Fibroblast of upper back skin (primary cell): ENCODE measurements at places on chromosomes 12 and 14.

- no peak for DNase-seq
Measured at GRCh38 chr12:85549640-85550039, 269.6 kb downstream of the ALX1 start.

DNA sequence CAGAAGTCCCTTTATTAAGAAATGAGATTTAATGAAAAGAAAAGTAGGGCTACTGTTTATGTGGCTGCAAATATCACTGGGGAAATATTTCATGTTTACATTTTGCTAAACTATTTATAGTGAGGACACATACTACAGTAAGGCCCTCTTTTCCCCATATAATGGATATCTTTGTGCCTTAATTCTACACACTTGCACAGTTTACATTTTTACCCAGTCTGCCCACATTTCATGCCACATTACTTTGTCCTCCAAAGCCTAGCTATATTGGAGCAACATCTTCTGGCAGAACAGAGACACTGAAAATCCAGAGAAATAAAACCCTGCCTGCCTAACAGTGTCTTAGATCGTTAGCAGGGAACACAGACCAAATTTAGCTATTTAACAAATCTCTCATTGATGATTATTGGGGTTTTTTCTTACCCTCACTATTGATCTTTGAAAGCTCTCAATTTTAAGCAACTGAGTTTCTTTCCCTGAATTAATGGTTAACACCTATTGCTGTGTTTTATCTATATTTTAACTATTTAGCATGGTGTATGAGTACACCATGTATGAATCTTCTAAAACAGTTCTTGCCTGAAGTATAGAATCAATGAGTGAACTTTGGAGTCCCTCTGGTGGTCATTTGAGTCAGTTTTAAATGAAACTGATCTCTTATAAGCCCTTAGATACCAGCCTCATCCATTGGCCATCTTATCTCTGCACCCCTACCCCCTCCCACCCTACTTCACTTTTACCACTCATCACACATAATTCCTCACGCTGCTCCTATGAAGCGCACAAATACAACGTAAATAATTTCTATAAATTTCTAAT, 170.2 kb downstream of the BCAT1 start:
- peak; percentile 63 for DNase-seq

DNA sequence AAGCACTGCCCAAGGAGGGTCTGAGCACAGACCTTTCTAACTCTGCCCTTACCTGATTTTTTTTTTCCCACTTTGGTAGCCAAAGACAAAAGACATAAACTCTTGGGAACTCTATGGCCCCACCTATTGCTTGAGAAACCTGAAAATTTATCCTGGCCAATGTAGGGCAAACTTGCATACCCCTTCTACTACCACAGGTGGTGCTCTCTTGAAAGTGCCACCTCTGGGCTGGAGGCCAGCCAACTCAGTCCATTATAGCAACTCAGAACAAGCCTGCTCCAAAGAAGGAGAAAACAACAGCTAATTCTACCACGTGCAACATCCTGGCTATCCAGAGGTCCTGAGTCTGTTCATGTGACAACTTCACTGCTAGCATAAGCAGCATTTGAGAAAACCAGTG, 55.7 kb upstream of the ABCD2 start:
- no peak for DNase-seq

- DNase-seq = no peak
Measured at GRCh38 chr12:92605621-92606170, 97.1 kb upstream of the PLEKHG7 start.

DNA sequence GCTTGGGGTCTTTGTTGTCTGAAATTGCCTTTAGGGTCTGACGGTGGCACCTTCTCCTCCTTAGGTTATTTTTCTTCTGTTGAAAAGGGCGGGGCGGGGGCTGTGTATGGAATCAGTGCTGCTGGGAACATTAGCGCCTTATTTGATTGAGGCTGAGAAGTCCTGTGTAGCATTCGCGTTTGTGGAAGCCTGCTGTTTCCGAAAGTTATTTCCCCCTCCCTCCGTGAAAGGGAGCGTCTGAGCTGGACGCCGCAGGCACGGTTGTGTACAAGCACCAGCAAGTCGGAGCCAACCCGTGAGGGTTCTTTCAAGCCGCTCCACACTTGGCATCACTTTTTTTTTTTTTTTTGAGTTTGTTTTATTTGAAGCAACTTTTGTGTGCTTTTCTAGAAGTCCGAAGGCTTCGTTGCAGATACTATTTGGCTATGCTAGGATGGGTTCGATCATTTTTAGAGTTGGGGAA, 1.1 kb downstream of the SYNE2 start:
- peak; percentile 15 for DNase-seq

GRCh38 chr12:62916632-62917425, 18.1 kb downstream of the PPM1H start:
- no peak for DNase-seq

GRCh38 chr14:96149131-96149530, 55.5 kb upstream of the BDKRB2 start:
- no peak for DNase-seq
